Coronary artery (tissue), 2 donors: ENCODE measurements at places on chromosomes 3 and 15.

DNA sequence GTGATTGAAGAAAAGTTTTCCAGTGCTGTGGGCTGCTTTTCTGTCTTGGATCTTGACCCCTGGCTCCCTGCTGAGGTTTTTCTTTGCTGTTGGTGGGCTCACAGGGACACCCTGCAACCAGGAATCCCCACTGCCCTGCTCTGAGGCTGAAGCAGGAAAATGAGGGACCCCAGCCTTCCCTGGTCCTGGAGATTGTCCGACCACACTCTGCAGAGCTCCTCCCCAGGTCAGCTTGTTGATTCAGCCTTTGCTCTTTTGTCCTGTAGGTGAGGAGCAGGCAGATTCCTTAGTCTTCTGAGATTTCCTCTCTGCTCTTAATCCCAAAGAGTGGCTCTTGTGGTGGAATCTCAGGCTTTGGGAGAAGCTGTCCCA is 194.5 kb downstream of the RPLP1 start:
- DNase-seq = no peak

- peak; percentile 97 for DNase-seq
These were observed 72.7 kb upstream of the TPRG1 start for GRCh38 chr3:189099031-189099471.

DNA sequence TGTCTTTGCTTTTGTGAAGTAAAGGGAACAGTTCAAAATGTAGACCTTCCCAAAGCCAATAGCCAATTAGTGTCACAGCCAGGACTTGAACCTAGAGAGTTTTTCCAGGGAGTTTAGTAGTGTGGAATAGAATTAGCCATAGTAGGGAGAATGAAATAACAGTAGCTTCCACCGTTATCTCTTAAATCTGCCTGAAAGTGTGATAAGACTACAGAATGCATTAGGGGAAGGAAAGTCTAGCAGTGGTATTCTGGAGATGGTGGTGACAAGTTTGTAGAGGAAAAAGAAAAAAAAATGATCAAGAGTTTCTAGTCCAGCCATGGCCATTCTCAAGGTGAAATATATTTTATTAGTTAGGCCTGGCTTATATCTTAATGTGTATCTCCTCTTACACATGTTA is 13.8 kb downstream of the ATP11B start:
- no peak for DNase-seq

- no peak for DNase-seq
These were observed 202.8 kb upstream of the BCL6 start for GRCh38 chr3:187947927-187948682.

GRCh38 chr3:168888781-168889180 is 774.7 kb downstream of the MECOM start:
- no peak for DNase-seq
